ENCODE measurements at places on chromosomes 12 and 14. TPM values are rescaled to one million over a fixed set of nuclear protein-coding genes. Genes with fewer than 3 reads are reported as not detected.

DNA sequence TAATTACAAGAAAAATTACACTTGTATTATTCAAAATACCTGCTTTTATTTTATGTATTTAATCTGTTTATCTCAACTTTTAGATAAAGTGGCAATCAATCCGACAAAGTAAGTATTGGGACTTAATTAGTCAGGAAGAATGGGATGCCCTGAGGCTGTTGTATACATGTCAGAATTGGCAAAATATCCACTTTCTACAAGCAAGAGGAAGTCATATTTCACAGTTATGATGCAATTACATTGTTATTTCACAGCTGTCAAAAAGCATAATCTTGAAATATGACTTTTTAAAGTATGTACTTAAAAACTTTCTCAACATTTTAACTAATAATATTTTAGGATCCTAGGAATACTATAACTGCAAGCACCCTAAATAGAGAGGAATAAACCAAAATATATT, 357.1 kb upstream of the MGAT4C start:
- no peak overlapping the region for H3K27ac ChIP-seq
- no peaks in the 10 kb centered on the region for H3K36me3 ChIP-seq
- no peak overlapping the region for H3K4me3 ChIP-seq

Gene CCND2
- total RNA-seq: 0.17 TPM

- no peaks in the 10 kb centered on the region for H3K4me1 ChIP-seq
- H3K4me3 ChIP-seq: no peak overlapping the region
- H3K27me3 ChIP-seq: no peaks in the 10 kb centered on the region
These were observed 9.5 kb downstream of the CNTN1 start for GRCh38 chr12:40701756-40702155.

DNA sequence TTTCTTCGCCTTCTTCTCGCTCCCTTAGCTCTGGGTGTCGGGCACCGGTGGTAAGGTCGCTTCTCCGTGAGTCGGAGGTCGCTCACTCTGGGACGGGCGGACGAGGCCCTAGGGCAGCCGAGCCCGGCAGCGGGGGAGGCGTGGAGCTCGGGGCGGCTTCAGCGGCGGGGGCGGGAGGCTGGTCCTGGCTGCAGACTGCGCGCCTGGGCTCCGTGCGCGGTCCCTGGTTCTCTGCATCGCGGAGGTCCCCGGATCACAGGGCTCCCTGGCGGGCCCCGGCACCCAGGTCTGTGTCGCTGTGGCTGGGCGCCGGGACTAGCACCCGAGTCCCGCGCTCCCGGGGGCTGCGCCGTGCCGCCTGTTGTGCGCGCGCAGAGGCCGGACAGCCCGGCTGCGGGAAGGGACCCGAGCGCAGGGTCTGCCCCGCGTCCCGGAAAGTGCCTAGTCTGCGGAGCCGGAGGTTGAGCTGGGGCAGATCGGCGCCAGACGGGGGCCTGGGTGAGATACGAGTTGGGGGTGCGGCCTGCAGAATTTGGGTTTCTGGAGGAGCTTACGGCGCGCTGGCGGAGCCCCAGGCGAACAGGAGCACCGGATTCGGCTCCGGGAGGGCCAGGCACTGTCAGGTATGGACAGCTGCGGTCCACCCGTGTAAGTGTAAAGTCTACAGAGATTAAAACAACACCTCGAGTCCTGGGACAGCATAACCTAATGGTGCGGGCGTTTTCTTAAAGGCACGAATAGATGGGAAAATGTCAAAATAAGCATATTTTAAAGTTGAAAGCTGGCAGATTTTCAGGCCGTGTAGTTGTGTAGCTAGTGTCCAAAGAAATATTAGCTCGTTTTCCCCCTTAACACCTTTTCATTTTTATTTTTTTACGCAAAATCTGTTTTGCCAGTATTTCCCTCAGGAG, 713 bp downstream of the FRMD6 start:
- peak overlapping the region; percentile 80 for H3K4me3 ChIP-seq
- H3K4me1 ChIP-seq: peaks cover 17% of the 10 kb centered on the region
- H3K36me3 ChIP-seq: peaks cover 36% of the 10 kb centered on the region
- no peak for DNase-seq
- H3K27ac ChIP-seq: peak overlapping the region; percentile 58
- no peaks in the 10 kb centered on the region for H3K27me3 ChIP-seq

GRCh38 chr12:31600750-31601149, 9.8 kb upstream of the DENND5B start:
- no peak for DNase-seq
- H3K4me3 ChIP-seq: no peak overlapping the region
- H3K4me1 ChIP-seq: no peaks in the 10 kb centered on the region
- no peaks in the 10 kb centered on the region for H3K27me3 ChIP-seq
- H3K36me3 ChIP-seq: no peaks in the 10 kb centered on the region
- H3K27ac ChIP-seq: no peak overlapping the region

DNA sequence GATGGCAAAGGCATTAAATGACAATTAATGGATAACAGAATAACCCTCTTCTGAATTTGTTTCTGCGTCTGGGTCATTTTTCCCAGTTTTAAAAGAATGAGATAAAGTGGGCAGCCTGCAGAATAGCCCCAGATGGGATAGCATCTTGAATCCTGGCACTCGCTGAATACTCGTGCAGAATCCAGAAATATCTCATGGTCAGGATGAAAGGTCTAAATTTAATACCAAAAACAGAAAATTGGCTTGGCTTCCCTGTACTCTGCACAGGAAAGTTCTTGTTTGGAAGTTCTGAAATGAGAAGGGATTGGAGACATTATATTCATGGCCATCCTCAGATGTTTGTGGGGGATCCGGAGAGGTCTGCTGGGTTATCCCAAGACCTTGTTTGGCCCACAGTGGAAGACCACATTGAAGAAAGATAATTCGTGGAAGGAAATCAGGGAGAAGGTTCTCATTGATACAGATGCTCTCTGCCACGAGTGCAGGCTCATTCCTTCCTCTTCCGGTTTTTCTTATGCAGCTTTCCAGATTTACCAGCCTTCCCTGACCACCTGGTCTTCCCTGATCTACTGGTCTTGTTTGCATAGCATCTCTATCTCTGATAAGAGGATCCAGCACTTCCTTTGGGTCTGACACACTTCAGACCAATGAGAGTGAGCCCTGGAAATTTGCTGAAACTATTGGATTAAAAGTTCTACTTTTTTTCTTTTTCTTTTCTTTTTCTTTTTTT, 6.0 kb upstream of the IFT81 start:
- H3K27me3 ChIP-seq: peaks cover 14% of the 10 kb centered on the region
- no peak overlapping the region for H3K4me3 ChIP-seq
- H3K36me3 ChIP-seq: no peaks in the 10 kb centered on the region
- peaks cover 8% of the 10 kb centered on the region for H3K4me1 ChIP-seq
- H3K27ac ChIP-seq: no peak overlapping the region

DNA sequence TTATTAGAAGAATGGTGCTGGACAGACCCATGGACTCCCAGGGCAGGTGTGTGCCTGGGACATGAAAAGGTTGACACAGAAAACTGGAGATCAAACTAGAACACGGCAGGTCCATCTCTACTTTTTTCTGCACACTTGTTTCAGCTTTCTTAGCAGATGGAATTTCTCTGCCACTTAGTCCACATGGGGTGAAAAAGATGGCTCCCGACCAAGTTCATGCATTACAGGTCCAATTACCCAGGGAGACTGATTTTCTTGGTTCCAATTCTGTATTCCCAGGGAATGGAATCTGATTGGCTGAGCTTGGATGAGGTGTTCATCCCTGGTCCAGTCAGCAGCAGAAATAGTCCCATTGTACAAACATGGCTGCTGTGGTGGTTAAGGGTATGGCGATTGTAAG, 238.9 kb upstream of the SRRM4 start:
- no peaks in the 10 kb centered on the region for H3K36me3 ChIP-seq
- H3K4me3 ChIP-seq: no peak overlapping the region
- H3K4me1 ChIP-seq: peaks cover 13% of the 10 kb centered on the region
- DNase-seq: no peak
- H3K27ac ChIP-seq: no peak overlapping the region

Gene RASAL1
- 85.9 TPM for total RNA-seq

DNA sequence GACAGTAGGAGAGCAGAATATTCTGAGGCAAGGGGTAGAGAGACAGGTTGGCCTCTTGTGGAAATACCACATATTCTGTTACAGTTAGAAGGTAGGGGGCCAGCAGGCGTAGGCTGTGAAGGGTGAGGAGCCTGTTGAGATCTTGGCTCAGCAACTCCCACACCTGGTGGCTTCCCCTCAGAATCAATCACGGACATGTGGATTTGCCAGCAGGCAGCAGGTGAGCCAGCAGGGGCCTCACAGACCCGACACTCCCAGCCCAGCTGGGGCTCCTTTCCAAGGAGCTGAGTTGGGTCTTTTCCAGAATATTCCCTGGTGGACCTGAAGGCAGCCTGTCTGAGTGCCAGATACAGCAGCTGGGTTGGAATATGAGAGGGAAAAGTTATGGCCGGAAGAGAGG, 150.0 kb upstream of the CRY1 start:
- H3K27ac ChIP-seq: no peak overlapping the region
- no peaks in the 10 kb centered on the region for H3K4me1 ChIP-seq
- H3K27me3 ChIP-seq: peaks cover 77% of the 10 kb centered on the region
- H3K4me3 ChIP-seq: no peak overlapping the region

- no peaks in the 10 kb centered on the region for H3K27me3 ChIP-seq
- peaks cover 35% of the 10 kb centered on the region for H3K36me3 ChIP-seq
- H3K4me1 ChIP-seq: peaks cover 10% of the 10 kb centered on the region
- H3K4me3 ChIP-seq: no peak overlapping the region
- no peak for DNase-seq
- H3K27ac ChIP-seq: no peak overlapping the region
These were observed 28.7 kb upstream of the PLD4 start for GRCh38 chr14:104895786-104896661.

DNA sequence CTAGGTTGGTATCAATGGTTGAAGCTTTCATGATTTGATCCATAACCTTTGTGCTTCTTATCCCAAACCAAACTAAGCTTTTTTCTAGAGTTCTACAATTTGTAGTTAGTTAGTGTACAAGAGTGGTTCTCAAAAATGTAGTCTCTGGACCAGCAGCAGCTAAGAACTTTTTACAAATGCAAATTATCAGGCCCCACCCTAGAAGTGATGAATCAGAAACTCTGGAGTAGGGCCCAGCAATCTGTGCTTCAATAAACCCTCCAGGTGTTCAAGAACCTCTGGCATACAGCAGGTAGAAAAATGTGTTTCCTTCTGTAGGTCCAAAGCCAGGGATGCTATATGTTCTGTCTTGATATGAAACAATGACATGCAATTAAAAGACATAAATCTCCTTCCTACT, 26.1 kb upstream of the ACTR6 start:
- H3K36me3 ChIP-seq: no peaks in the 10 kb centered on the region
- no peak overlapping the region for H3K27ac ChIP-seq
- H3K4me3 ChIP-seq: no peak overlapping the region

Gene ARHGEF25
- 2.2 TPM for total RNA-seq

GRCh38 chr12:108313241-108313605, 25.9 kb downstream of the CMKLR1 start:
- H3K27me3 ChIP-seq: peaks cover 13% of the 10 kb centered on the region
- H3K4me1 ChIP-seq: peaks cover 8% of the 10 kb centered on the region
- DNase-seq: no peak
- no peaks in the 10 kb centered on the region for H3K36me3 ChIP-seq
- H3K27ac ChIP-seq: no peak overlapping the region
- no peak overlapping the region for H3K4me3 ChIP-seq

Gene KCNH5
- total RNA-seq: not detected

DNA sequence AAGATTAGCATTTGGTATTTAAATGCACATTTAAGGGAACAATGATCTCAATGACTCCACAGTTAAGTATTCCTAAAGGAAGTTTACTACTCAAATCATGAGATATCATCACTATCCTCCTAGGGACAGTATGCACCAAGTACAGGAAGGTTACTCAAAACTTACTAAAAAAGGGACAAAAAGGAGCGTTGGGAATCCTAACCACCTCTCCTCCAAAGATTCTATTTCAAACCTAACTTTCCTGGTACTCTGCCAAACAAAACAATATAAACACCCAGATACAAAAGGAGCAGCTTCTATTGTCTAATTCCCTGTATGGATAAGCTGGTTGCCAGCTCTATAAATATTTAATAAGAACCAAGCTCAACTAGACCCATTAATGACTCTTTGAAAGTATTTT, 377.7 kb downstream of the NUAK1 start:
- H3K4me3 ChIP-seq: no peak overlapping the region
- DNase-seq: no peak
- H3K27ac ChIP-seq: no peak overlapping the region
- no peaks in the 10 kb centered on the region for H3K4me1 ChIP-seq
- peaks cover 52% of the 10 kb centered on the region for H3K27me3 ChIP-seq

- H3K27ac ChIP-seq: peak overlapping the region; percentile 28
- peaks cover 58% of the 10 kb centered on the region for H3K36me3 ChIP-seq
- peaks cover 24% of the 10 kb centered on the region for H3K4me1 ChIP-seq
These were observed 2.0 kb downstream of the KHNYN start for GRCh38 chr14:24431569-24432258.

DNA sequence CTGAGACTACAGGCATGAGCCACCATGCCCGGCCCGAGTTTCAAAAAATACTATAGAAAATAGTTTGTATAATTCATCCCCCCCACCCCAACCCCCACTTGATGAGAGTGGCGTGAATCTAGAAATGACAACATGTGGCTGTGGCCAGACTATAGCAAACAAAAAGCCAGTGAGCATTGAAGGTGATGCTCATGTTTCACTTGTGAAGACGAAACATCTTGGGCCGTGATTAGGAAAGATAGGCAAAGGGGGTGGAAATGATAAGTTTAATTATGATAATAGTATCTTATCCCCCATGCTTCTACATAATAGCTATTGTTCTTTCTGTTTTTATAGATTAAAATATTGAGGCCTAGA, 8.5 kb downstream of the BORCS5 start:
- H3K4me1 ChIP-seq: peaks cover 8% of the 10 kb centered on the region
- no peak overlapping the region for H3K27ac ChIP-seq

- H3K4me1 ChIP-seq: peaks cover 32% of the 10 kb centered on the region
- H3K36me3 ChIP-seq: peaks cover 38% of the 10 kb centered on the region
- H3K27me3 ChIP-seq: no peaks in the 10 kb centered on the region
- DNase-seq: peak; percentile 62
- H3K4me3 ChIP-seq: peak overlapping the region; percentile 80
These were observed 1.4 kb downstream of the SLC25A29 start for GRCh38 chr14:100304825-100305323.

DNA sequence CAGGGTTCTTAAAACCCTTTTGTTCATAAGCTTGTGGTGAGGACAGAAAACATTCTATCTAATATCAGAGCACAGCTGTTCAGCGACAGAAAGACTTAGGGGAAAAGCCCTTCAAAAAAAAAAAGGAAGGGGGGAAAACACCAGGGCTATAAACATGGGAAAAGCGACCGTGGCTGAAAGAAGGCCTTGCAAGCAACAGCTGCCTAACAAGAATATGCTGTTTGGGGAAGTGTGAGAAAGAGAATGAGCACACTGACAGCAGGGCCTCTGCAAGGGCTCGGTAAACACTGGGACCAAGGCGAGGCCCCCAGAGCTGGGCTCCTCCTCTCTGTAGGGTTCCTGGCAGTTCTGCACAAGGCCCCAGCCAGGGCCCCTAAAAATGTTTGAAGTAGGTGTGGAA, 27.4 kb upstream of the CCND2 start:
- H3K4me3 ChIP-seq: no peak overlapping the region
- DNase-seq: no peak
- peaks cover 80% of the 10 kb centered on the region for H3K27me3 ChIP-seq
- no peaks in the 10 kb centered on the region for H3K4me1 ChIP-seq

Gene SSTR1
- total RNA-seq: 0.24 TPM

GRCh38 chr14:23009939-23010726, at the start of gene C14orf93:
Gene C14orf93, minus strand, starts transcription at chr14:23010143. Its CDS starts 11,120 bp downstream, at chr14:22999023.
- peak within 1 kb of the TSS; percentile 94 for H3K27ac ChIP-seq
- H3K4me1 ChIP-seq: peaks cover 12% of the 10 kb centered on the region
- peak; percentile 87 for DNase-seq
- peaks cover 29% of the 10 kb centered on the region for H3K36me3 ChIP-seq
- no peaks in the 10 kb centered on the region for H3K27me3 ChIP-seq

Data from Calu3 (cell line).